ENCODE measurements at places on chromosomes 5 and 9.

- DNase-seq: no peak
These were observed 31.0 kb upstream of the ZFR start for GRCh38 chr5:32475334-32476097.

DNA sequence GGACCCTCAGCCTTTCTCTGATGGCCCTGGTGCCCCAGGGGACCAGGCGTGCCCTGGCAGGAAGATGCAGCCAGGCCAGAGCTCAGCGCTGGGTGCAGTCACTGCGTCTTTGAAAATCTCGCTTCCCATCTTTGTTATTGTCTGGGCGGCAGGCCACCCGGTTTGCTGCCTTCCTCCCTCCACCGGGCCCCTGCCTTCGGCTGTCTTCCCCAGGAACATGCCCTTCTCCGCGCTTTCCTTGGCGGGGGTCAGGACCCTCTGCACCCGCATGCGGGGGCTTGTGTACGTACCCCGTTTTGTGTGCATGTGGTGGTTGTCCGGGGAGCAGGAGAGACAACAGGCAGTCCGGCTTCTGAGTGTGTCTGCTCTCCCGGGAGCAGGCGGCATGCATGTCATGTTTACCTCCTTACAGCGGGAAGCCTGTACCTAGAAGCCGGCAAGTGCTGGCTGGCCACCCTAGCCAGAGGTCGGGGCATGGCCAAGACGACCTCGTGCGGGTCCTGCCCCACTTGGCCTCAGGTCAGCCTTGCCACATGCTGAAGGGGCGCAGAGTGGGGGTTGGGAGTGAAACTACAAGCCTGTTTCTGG is 49.5 kb downstream of the DAB2IP start:
- DNase-seq: no peak

DNA sequence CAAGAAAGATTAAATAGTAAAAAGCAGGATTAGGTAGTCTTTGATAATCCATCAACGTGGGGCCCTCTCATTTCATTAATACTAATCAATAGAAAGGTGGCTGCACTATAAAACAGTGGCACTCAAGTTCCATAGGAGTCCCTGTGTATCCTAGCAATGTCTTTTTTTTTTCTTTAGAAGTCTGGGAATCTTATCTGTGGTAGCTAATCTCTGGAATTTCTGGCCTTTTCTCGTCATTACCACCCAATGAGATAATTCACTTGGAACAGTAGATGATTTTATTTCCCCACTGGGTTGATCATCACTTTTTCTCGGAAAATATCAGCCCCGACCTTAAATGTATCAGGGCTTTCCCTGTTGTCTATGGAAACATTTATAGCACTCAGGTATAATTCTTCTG is 86.8 kb upstream of the CDH6 start:
- no peak for DNase-seq

DNA sequence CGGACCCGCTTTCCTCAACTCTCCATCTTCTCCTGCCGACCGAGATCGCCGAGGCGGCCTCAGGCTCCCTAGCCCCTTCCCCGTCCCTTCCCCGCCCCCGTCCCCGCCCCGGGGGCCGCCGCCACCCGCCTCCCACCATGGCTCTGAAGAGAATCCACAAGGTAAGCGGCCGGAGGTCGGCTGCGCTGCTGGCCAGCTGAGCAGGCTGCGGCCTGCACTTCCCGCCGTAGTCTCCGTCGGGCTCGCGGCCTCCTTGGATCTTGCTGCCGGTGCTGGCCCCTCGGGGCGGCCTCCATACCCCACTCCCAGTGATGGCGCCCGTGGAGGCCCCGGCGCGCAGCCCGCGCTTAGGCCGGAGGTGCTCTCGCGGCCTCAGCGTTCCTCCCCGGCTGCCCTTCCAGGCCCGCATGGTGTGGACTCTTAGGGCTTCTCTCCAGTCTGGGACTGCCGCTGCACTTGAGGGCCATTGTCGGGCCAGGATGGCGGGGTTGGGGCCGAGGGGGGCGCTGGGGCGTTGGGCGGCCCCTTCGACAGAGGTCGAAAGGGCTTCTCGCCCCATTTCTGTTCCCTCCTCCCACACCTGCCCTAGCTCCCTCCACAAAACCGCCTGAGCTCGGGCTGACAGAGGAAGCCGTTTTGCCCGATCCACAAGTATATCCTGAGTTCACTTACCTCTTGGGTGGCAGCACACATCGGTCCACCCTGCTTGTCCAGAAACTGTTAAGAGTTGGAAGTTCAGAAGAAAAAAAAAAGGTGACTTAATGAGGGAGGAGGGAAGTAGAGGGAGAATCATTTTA is 714 bp downstream of the UBE2D2 start:
- no peak for DNase-seq

DNA sequence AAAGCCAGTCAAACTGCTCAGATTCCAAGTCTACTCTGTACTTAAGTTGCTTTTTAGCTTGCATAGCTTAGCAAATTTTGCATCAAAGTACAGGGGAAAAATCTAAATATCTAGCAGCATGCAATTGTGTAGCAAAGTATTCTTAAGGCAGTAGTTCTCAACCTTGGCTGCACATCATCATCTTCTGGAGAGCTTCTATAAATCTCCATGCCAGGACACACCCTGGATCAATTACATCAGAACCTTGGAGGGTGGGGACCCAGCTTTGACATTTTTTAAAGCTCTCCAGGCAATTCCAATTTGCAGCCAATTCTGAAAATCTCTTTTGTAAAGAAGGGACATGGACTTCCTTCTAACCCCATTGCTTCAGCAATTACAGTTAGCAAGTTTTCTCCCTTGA is 187.5 kb downstream of the SNCAIP start:
- DNase-seq: no peak

- DNase-seq: no peak
These were observed 44.2 kb downstream of the MRPL36 start for GRCh38 chr5:1755321-1755949.

DNA sequence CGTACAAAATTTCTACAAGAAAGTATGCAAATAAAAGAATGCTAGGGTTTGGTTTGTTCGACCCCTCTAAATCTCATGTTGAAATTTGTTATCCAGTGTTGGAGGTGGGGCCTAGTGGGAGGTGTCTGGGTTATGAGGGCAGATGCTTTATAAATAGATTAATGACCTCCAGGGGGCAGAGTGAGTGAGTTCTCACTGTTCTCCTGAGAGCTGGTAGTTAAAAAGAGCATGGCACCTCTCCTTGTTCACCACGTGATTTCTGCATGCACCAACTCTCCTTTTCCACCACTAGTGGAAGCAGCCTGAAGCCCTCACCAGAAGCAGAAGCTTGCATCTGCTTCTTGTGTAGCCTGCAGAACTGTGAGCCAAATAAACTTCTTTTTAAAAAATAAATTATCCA is 50.4 kb upstream of the FAM170A start:
- no peak for DNase-seq

GRCh38 chr5:83718195-83718825 is 2.3 kb downstream of the HAPLN1 start:
- DNase-seq: no peak

DNA sequence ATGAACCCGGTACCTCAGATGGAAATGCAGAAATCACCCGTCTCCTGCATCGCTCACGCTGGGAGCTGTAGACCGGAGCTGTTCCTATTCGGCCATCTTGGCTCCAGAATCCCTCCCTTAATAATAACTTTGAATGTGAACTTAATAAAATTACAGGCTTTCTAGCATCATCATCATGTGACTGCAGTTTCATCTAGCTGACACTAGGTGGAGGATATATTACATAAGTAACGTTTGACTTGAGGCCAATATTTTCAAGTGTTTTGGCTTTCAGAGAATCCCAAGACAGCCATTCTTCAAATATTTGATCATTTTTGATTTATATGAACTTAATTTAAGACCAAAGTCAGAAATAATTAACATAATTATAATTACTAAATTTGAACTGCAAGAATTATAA is 474.9 kb upstream of the CDH10 start:
- DNase-seq: no peak

- DNase-seq: no peak
These were observed 61.6 kb downstream of the PSAT1 start for GRCh38 chr9:78358329-78359051.

- no peak for DNase-seq
These were observed 51.1 kb upstream of the TBC1D2 start for GRCh38 chr9:98306384-98307145.

- DNase-seq: no peak
These were observed 4.7 kb downstream of the SARDH start for GRCh38 chr9:133733421-133733795.

DNA sequence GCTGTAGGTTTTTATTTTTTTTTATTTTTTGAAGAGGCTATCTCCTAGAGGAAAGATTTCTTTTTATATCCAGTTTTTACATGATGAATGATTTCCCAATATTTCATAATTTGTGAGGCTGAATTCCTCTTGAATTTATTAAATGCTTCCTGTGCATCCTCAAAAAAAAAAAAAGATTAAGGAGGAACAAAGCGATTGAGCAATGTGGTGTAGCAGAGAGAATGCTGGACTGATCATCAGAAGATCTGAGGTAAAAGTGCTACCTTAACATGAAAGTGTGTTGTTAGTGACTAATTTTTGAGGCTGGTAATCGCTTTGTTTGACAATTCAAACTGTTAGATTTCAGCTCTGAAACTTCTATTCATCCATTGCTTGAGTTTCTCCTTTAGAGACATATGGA is 125.1 kb downstream of the ESM1 start:
- no peak for DNase-seq

- DNase-seq: no peak
These were observed 75.7 kb upstream of the PIK3R1 start for GRCh38 chr5:68139611-68140441.

GRCh38 chr9:17398350-17398749 is 180.5 kb upstream of the SH3GL2 start:
- DNase-seq: no peak

DNA sequence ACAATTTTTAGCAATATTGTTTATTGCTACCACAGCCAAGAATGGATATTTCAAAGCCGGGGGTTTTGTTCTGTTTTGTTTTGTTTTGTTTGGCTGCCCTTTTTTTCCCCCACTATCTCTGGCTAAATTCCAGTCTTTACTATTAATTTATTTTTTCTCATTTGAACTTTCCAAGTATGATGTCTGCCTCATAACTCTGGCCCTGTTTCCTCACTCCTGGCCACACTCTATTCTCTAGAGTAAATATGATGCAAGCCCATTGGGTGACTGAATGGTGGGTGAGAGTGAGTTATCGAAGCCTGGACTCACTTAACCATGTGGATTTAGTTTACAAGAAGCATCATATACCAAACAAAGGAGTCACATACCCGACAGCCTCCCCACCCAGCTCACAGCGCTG is 41.9 kb downstream of the WDR36 start:
- no peak for DNase-seq

DNA sequence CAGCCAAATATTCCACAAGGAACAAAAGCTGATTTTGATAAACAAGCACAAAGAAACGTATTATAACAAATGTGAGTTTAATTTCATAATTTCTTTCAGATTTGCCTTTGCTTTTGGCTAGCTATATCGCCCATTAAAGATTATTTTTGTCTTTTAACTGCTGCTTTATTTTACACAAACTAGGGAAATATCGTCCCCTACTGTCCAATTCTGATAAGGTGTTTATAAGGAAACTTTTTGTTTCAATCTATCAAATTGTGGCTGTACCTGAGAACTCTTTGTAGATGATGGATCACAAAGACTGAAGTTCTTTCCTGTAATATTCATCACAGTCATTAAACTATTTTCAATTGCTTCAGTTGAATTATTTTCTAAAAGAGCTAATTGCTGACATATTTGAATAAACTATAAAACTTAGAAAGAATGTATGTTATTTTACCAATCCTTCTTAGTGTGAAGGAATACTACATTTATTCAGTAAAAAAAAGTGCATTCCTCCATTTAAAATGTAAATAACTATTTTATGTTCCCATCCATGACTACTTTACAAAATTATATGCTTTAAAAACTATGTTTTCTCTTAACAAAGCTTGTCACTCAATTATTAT is 431.3 kb upstream of the ITGA1 start:
- no peak for DNase-seq

- DNase-seq: no peak
These were observed 31.6 kb downstream of the PRLR start for GRCh38 chr5:35198686-35199085.

GRCh38 chr5:180259260-180259611 is 32.6 kb downstream of the MAPK9 start:
- DNase-seq: no peak

DNA sequence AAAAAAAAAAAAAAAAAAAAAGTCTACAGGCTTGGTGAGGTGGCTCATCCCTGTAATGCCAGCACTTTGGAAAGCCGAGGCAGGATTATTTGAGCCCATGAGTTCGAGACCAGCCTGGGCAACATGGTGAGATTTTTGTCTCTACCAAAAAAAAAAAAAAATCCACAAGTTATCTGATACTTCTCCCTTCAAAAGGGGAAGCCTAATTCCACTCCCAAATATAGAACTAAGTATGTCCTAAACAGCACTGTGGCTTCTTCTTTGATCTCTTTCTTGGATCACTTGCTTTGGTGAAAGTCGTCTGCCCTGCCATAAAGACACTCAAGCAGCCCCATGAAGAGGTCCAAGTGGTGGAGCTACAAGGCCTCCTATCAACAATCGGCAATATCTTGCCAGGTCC is 18.8 kb upstream of the STING1 start:
- DNase-seq: no peak

- DNase-seq: no peak
These were observed 98.9 kb downstream of the MAP1B start for GRCh38 chr5:72206160-72206559.

DNA sequence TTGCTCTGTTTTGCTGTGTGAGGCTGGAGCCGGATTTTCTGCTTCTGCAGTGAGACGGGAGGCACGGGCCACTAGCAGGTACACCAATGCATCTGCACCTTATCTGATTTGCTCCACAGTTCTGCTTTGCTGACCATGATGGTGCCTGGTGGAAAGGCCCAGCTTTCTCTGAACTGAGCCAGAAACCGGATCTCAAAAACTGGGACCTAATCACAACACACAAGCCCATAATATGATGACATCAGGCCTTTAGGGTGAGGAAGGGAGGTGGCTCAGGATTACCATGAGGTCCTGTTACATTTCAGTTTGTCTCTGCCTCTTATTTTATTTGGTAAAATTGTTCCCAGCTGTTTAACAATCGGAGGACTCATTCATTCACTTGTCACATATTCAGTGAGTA is 49.8 kb downstream of the FGF1 start:
- DNase-seq: no peak

GRCh38 chr9:34065541-34065940 is 16.9 kb upstream of the UBAP2 start:
- DNase-seq: no peak

GRCh38 chr9:121998513-121999049 is 94.5 kb downstream of the TTLL11 start:
- DNase-seq: no peak

GRCh38 chr9:22395687-22396141 is 50.9 kb upstream of the DMRTA1 start:
- no peak for DNase-seq

DNA sequence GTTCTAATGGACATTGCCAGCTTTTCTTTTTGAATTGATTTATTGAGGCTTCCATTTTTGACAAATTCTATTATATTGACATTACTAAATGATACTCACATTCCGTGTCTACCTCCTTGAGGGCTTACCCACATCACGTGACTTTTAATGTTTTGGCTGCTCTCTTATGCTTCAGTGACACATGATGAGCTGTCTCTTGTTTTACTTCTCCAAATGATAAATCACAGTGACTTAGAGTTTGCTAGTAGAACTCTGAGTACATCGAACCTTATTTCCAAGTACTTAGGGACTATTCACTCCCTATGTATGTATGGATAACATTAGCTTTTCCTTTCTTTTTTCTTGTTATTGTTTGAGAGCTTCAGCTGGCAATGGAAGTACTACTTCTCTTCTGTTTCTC is 169.8 kb upstream of the KCNN2 start:
- DNase-seq: no peak

Measured in stimulated activated CD8-positive, alpha-beta memory T cell treated with anti-CD3 and anti-CD28 coated beads, Interleukin-12 subunit alpha, Interleukin-12 subunit beta, amount 100 ng/mL, for 4 hours (primary cell).